ENCODE measurements at places on chromosomes 6 and 20.

DNA sequence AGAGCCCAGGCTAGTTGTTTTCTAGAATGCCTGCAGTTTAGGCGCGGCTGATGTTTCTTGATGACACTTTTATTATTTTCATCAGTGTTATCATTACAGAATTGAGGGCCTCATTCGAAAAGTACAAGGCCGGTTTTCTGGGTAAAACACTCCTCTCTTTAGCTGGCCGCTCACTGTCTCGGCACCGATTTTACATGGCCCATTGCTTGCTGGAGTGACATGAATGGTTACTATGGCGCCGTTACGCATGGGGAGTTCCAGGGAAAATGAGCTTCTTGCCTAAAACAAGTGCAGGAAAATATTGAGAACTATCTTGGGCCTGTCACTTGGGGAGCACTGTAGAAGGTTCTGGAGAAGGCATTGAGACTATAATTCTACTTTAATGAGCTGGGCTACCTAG, 317.8 kb downstream of the CDH4 start:
- DNase-seq = no peak

- DNase-seq = no peak
Measured at GRCh38 chr20:62765432-62766070, 30.7 kb upstream of the MRGBP start.

GRCh38 chr20:32479697-32480171, 105.4 kb downstream of the NOL4L start:
- DNase-seq = no peak

DNA sequence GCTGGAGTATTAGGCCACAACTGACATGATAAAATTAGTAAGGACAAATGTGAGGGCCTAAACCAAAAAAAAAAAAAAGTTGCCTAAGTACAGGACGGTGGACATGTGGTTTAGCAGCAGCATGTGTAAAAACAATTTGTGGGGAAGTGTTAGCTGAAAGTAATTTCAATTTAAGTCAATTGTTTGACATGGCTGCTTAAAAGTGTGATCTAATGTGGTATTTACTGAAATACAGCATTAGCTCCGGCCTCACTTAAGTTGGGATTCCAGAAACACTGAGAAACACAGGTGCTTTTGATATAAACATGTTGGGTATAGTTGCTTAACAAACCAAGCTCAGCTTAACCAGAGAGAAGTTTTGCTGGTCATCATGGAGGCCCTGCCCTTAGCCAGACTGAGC, 119.7 kb downstream of the FYN start:
- no peak for DNase-seq

GRCh38 chr6:163291622-163292021, 122.9 kb upstream of the QKI start:
- DNase-seq = no peak

GRCh38 chr6:12442455-12442854, 152.3 kb downstream of the EDN1 start:
- no peak for DNase-seq

GRCh38 chr6:82953871-82954270, 111.8 kb downstream of the UBE3D start:
- DNase-seq = no peak

GRCh38 chr20:47330933-47331708, 25.4 kb downstream of the ZMYND8 start:
- no peak for DNase-seq

GRCh38 chr6:56222499-56222898, 24.9 kb downstream of the COL21A1 start:
- no peak for DNase-seq

GRCh38 chr6:35258858-35259193, 709 bp upstream of the ZNF76 start:
- DNase-seq = no peak

- DNase-seq = no peak
Measured at GRCh38 chr6:15417811-15418210, 171.9 kb downstream of the JARID2 start.

DNA sequence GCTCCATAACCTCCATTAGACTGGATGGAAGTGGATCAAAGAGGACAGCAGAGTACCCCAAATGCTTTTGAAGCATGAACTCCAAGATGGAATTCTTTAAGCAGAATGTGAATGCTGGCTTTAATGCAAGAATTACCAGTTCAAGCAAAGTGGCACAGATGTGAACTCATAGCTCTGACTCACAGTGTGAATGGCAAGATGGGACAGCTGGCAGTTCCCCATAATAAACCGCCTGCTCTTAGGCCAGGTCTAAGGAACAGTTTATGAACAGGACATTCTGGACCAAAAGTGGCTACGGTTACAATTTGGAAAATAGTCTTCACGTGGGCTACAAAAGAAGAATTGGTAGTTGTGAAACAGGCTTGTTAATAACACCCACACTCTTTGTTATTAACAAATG, 76.5 kb downstream of the SPTLC3 start:
- DNase-seq = no peak

GRCh38 chr6:142011156-142011555, 121.6 kb upstream of the GJE1 start:
- DNase-seq = no peak

GRCh38 chr6:73451223-73452106, 632 bp downstream of the CGAS start:
- DNase-seq = peak; percentile 24

GRCh38 chr6:26017632-26017966, 55.0 kb downstream of the TRIM38 start:
- DNase-seq = peak; percentile 83

GRCh38 chr20:25084626-25085187, 2.8 kb upstream of the VSX1 start:
- no peak for DNase-seq

GRCh38 chr6:122014961-122015360, 384.5 kb upstream of the HSF2 start:
- DNase-seq = no peak

DNA sequence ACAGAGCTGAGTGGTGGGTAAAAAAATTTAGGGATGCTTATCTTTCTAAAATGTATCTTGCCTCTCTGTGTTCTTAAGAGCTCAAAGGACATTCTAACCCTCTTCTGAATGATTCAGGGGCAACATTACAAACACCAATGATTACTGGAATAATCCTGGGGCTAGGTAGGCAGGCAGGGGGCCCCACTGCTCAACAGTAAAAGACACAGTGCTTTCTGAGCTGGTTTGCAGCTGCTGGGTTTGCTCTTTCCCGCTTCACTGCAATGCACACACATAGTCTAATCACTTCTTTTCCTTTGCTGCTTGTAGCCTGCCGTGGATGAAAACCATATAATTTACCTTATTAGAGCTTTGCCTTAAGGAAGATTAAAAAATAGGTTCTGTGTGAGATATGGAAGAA, 23.9 kb downstream of the CLDN20 start:
- no peak for DNase-seq

DNA sequence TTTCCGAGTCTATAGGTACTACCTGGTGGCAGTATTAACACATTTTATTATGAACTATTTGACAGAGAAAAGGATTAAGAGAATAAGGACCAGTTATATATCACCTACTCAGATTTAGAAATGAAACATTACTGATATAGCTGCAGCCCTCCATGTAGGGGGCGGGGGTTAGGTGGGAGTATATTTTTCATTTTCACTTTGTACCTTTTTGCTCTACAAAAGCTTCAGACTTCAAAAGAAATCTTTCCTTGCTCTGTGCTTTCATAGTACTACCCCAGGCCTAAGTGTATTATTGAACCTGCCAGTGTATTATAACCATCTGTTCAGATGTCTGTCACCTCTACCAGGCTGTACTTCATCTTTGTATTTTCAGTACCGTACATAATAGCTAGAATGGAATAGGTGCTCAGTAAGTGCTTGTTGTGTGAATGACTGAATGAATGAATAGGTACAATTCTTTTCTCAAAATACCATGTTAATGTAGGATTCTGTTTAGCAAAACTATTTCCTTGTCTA, 43.0 kb downstream of the CDKAL1 start:
- DNase-seq = no peak

- no peak for DNase-seq
Measured at GRCh38 chr6:2102316-2102883, 143.0 kb downstream of the GMDS start.

GRCh38 chr6:166056637-166057036, 111.0 kb downstream of the TBXT start:
- no peak for DNase-seq

GRCh38 chr20:52204136-52204535, 12.6 kb upstream of the ZFP64 start:
- no peak for DNase-seq

DNA sequence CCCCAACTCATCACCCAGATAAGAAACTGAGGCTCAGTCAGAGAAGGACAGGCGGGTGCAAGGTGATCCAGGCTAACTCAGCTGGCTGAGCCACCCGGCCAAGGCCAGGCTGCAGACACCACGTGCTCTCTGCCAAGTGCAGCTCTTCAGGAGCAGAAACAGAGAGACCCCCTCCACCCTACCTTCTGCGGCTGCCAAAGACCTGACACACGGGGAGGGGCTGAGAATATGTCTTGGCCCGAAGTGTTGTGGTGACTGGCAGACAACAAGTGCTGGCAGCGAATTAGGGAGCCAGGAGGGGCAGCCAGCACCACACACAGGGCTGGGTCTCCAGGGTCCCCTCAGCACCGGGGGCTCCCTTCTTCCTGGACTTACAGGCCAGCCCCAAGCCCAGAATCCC, 22.5 kb downstream of the PREX1 start:
- DNase-seq = no peak

DNA sequence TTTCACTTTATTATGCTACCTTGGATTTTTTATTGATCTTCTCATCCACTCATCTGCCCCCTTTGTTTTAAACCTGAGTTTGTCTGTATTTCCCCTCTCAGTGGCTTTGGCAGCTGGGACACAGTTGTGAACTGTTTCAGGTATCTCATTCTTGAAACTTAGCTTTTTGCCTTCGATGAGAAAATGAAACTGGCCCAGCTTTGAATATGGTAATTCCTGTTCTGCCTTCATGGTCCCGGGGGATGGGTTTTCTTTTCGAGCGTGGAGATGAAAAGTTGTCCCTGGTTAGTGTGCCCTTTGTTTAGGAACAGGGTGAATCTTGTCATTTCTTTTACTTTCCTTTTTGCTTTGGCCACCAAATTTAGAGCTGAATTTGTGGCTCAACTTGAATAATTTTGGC, 25.6 kb downstream of the DHX35 start:
- no peak for DNase-seq

Measured in CD4-positive, alpha-beta T cell (primary cell).